Ammon's horn (tissue), 1 donor: ENCODE measurements at places on chromosomes 11 and 22.
A peak's percentile ranks its signal among the peaks of the same experiment; 100 is the strongest.

DNA sequence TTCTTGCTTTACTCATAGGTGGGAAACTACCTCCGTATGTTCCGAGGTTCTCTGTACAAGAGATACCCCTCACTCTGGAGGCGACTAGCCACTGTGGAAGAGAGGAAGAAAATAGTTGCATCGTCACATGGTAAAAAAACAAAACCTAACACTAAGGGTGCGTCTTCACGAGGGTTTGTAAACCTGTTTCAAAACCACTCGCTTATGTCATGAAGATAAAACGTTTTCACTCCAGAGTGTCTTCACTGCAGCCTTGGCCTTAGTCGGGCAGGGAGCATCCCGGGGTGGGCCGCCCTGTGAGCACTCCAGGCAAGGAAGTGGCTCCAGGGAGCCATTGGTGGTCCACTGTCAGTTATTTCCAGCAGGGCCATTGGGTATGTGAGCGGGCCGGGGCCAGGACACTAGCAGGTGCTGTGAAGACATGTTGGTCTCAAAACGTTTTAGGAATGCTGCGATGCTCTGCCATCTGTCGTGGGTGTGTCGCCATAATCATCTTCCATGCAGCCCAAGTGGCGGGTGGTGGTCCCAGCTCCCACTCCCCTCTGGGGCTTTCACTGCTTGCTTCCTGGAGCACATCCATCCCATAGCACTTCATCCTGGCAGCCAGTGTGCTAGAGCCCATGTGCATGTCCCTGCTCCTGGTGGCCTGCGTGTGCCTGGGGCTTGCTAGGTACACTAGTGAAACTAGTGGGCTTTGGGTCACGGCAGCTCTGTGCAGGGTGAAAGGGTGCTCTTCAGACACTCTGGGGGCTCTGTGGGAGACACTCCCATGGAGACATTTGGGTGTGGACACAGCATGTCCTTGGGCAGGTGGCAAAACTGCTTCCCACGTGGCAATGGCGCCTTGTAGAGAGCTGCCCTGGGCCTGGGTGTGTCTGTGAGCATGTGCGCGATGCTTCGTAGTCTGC is 5.2 kb downstream of the SMARCB1 start:
- no peak for DNase-seq

GRCh38 chr11:30878400-30878799 is 292.2 kb upstream of the MPPED2 start:
- no peak for DNase-seq

GRCh38 chr11:35011389-35011788 is 95.0 kb downstream of the PDHX start:
- no peak for DNase-seq

DNA sequence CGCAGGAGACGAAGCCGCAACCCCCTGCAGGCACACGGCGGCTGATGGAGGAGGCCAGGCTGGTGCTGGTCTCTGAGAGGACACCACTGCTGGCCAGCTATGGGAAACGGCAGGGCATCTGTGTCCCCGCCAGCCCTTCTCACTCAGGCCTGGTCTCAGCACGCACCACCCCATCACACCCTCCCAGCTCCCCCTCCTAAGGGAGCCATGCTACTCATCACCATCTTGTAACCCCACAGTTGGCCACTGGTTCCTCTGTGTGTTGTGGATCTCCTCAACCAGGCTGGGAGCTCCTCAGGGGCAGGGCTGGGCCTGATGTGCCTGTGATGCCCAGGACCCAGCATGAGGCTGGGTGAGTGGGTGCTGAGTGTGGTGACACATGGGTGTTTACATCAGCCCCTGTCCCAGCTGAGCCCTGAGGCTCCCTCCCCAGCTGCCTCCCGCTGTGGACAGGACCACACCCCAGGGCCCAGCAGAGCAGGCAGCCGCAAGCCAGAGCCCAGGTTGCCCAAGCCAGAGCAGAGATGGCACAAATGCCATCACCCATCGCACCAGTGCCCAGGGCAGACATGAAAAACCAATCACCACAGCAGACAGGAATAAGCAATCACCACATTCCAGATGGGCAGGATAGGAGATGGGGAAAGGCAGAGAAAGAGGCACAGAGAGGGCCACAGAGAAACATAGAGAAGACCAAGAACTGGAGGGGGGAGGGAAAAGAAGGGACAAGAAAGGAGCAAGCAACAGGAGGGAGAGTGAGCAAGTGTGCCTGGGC is 8.2 kb downstream of the ARVCF start:
- DNase-seq, result no peak

- DNase-seq, result no peak
Measured at GRCh38 chr11:118885831-118886565, 2.3 kb downstream of the CXCR5 start.

DNA sequence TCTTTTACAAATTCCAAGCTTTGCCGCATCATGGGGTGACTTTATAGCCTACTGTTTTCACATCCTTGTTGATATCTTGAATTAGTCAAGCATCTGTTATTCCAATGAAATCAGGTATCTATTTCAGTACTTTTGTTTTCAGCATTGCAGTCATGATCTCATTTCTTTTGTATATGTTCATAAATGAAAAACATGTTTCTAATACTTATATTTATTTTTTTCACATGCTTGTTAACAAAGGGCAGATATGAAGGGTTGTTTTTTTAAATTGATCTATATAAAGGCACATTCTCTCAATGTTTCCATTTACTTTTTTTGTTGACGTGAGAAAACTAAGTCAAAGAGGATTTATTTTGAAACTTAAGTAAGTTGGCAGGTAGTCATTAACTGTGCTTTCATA is 964.8 kb downstream of the JRKL start:
- DNase-seq, result no peak

- peak; percentile 39 for DNase-seq
Measured at GRCh38 chr22:33723915-33724314, 196.4 kb downstream of the LARGE1 start.

GRCh38 chr22:37661160-37661924 is 2.8 kb downstream of the PDXP start:
- DNase-seq, result peak; percentile 74

- no peak for DNase-seq
Measured at GRCh38 chr22:45169591-45170466, 6.1 kb downstream of the NUP50 start.

DNA sequence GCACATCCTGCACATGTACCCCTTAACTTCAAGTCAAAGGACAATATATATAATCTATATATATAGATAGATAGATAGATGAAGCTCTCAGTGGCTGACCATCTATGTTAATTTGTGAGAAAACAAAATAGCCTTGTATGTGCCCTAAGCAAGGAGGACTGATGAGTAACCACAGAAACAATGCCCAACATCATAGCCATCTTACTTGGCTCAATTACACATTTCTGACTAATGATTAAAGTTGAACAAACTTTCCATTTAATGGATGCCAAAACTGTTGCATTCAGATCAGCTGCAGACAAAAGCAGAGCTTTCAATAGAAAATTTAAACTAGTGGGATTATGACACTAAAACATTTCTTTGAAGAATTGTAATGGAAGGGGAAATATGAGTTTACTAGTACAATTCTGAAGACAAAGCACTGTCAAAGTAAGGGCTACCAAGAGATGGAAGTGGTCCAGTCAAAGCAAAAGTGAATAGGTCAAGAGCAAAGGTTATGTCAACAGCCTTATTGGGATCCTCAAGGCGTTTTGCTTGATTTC is 1188.2 kb upstream of the RAG2 start:
- no peak for DNase-seq

DNA sequence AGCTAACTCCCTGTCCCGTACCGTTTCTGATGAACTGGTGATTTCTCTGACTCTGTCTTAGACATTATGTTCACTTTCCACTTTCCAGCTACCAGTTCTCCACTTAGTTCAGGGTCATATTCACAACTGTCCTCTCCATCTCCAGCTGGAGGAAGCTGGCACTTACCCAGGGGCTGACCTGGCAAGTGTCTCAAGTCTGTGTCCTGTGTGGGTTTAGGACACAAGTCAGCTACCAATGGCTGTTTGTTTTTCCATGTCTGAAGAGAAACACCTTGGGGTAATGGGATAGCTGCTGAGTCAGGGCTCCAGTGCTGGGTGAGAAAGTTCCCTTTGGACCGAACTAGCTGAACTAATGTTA is 134.4 kb downstream of the CSNK2A3 start:
- no peak for DNase-seq

- DNase-seq, result peak; percentile 85
Measured at GRCh38 chr22:24525416-24526037, 29.4 kb downstream of the GUCD1 start.

DNA sequence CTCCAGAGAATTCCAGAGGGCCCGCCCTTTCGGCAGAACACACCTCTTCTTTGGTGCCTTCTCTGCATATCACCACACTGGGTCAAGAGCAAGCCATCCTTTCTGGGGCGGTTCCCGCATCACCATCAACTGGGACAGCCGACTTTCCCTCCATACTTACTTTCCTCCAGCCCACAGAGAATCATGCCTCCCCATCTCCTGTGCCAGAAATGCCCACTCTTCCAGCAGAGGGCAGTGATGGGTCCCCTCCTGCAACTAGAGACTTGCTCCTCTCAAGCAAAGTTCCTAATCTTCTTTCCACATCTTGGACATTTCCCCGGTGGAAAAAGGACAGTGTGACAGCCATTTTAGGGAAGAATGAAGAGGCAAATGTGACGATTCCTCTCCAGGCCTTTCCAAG is 157.7 kb downstream of the C11orf91 start:
- DNase-seq, result peak; percentile 57
